Activated B cell treated with CpG ODN at 0.5 μM for 24 hours (primary cell): ENCODE measurements at places on chromosomes 2 and 18. TPM values are rescaled to one million over a fixed set of nuclear protein-coding genes. Genes with fewer than 3 reads are reported as not detected.

The UGT1A7 gene
- total RNA-seq: not detected in 2 replicates

The CAB39 gene
- 60.1 and 68.6 TPM in 2 replicates for total RNA-seq

The DAW1 gene
- total RNA-seq: not detected in 2 replicates

The IL36G gene
- total RNA-seq: not detected in 2 replicates

The TCF23 gene
- total RNA-seq: 0.07 TPM in 1 of 2 replicates, not detected in the other

The KIF1A gene
- not detected in 2 replicates for total RNA-seq

The GCKR gene
- not detected in 2 replicates for total RNA-seq

- peaks cover 32% of the 10 kb centered on the region for H3K36me3 ChIP-seq
- no peak overlapping the region for H3K27ac ChIP-seq
- H3K4me3 ChIP-seq: no peak overlapping the region
- DNase-seq: no peak
Measured at GRCh38 chr18:21656402-21656801, 44.3 kb downstream of the SNRPD1 start.

DNA sequence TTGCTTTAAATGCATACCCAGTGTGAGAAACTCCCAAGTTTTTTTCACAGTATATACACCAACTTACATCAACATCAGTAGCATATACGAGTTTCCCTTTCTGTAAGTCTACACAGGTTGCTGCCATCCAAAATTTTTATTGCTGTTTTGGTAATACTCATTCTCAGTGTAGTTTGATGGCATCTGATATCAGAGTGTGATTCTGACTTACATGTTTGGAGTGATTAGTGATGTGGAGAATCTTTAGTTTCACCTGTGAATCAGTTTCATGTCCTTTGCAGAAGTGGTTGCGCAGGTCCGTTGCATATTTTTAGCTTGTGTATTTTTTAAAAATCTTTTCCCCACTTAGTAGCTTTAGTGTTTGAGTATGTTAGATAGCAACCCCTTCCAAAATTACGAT is 50.1 kb downstream of the CCDC74A start:
- no peaks in the 10 kb centered on the region for H3K36me3 ChIP-seq
- H3K4me3 ChIP-seq: peak overlapping the region; percentile 15
- peaks cover 8% of the 10 kb centered on the region for H3K4me1 ChIP-seq
- peaks cover 35% of the 10 kb centered on the region for H3K27me3 ChIP-seq
- H3K27ac ChIP-seq: no peak overlapping the region
- DNase-seq: no peak

- DNase-seq: no peak
- no peak overlapping the region for H3K4me3 ChIP-seq
- H3K27me3 ChIP-seq: peaks cover 4% of the 10 kb centered on the region
- no peak overlapping the region for H3K27ac ChIP-seq
- no peaks in the 10 kb centered on the region for H3K36me3 ChIP-seq
- no peaks in the 10 kb centered on the region for H3K4me1 ChIP-seq
Measured at GRCh38 chr18:32289483-32290075, 99.7 kb downstream of the MEP1B start.

GRCh38 chr18:42922363-42922762 is 193.1 kb downstream of the RIT2 start:
- no peak overlapping the region for H3K27ac ChIP-seq
- H3K4me1 ChIP-seq: no peaks in the 10 kb centered on the region
- no peak for DNase-seq
- no peak overlapping the region for H3K4me3 ChIP-seq

DNA sequence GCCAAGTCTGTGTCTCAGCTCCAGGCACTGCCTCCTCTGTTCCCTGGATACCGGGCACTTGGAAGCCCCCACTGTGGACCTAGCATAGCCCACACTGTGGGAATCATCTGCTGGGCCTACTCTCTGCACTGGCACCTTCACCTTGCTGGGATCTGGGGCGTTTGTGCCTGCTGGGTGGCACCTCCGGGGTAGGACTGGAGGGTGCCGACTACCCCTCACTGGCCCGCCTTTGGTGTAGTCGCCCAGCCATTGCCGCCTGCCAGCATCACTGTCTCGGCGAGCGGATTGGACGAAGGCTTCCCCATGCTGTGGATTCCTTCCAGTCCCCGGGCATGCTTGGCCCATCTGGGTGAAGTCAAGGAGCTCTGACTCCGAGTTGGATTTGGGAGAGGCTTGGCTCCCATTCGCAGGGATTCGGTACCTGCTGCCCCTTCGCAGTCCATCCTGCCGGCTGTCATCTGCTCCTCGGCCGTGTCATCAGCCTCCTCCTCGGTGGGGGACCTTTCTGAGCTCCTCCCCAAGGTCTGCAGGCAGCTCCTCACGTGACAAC is 180.6 kb upstream of the HDAC4 start:
- no peak overlapping the region for H3K27ac ChIP-seq
- peak; percentile 7 for DNase-seq
- H3K27me3 ChIP-seq: peaks cover 2% of the 10 kb centered on the region
- H3K36me3 ChIP-seq: no peaks in the 10 kb centered on the region
- no peaks in the 10 kb centered on the region for H3K4me1 ChIP-seq

DNA sequence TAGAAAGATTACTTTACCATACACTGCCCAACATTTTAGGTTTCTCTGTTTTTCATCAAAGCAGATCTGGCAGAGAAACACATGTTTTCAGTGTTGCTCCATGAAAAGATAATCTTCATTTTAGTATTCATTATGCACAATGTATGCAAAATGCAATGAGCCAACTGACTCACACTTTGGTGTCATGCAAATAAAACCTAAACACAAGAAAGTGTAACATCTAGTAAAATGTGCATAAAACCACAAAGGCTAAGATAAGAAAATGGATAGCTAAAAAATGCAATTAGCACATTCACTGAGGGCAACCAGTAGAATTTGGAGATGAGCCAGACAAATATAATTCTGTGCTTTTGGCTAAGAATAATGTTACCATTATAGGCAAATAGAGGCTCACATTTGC is 203.5 kb upstream of the UBE2E3 start:
- H3K27ac ChIP-seq: no peak overlapping the region
- no peak for DNase-seq
- H3K36me3 ChIP-seq: no peaks in the 10 kb centered on the region
- no peaks in the 10 kb centered on the region for H3K27me3 ChIP-seq
- no peak overlapping the region for H3K4me3 ChIP-seq

DNA sequence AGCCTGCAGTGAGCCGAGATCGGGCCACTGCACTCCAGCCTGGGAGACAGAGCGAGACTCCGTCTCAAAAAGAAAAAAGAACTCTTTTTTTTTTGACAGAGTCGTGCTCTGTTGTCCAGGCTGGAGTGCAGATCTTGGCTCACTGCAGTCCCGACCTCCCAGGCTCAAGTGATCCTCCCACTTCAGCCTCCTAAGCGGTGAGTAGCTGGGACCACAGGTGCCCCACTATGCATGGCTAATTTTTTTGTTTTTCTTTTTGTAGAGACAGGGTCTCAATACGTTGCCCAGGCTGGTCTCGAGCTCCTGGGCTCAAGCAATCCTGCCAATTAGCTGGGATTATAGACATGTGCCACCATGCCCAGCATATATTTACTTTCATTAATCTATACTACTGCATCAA is 12.5 kb upstream of the INO80D start:
- H3K4me3 ChIP-seq: no peak overlapping the region
- peaks cover under 1% of the 10 kb centered on the region for H3K36me3 ChIP-seq
- H3K4me1 ChIP-seq: no peaks in the 10 kb centered on the region
- no peaks in the 10 kb centered on the region for H3K27me3 ChIP-seq
- no peak for DNase-seq
- H3K27ac ChIP-seq: no peak overlapping the region

DNA sequence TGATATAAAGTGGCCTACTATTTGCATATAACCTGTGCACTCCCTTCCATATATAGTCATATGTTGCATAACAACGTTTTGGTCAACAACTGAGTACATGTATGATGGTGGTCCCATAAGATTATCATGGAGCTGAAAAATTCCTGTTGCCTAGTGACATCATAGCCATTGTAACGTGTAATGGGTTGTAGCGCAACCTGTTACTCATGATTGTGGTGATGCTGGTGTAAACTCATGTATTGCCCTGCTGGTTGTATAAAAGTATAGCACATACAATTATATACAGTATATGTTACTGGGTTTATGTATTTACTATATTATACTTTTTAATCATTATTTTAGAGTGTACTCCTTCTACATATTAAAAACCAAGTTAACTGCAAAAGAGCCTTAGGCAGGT is 144.8 kb upstream of the IL1R2 start:
- no peak overlapping the region for H3K4me3 ChIP-seq
- peaks cover 5% of the 10 kb centered on the region for H3K4me1 ChIP-seq
- no peaks in the 10 kb centered on the region for H3K27me3 ChIP-seq
- H3K36me3 ChIP-seq: peaks cover 93% of the 10 kb centered on the region
- no peak overlapping the region for H3K27ac ChIP-seq

DNA sequence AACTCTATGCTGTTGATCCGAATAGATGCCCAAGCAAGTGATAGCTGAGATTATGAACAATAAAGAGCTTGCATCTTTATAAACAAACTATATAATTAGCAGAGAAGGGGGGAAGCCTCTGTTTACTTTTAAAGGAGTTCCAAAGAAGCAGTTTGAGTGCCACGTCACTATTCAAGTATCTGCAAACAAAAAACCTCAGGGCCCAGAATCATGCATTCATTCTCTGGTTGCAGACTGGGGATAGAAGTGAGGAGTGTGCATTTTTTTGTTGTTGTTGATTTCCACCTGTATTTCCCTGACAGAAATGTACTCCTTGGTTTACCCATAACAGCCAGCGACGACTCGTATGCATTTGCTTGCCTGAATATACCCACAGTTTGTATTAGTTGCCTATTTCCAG is 264.3 kb downstream of the PTGR3 start:
- H3K36me3 ChIP-seq: peaks cover 1% of the 10 kb centered on the region
- no peak overlapping the region for H3K27ac ChIP-seq
- no peak overlapping the region for H3K4me3 ChIP-seq
- H3K4me1 ChIP-seq: peaks cover 25% of the 10 kb centered on the region

GRCh38 chr18:49178321-49178720 is 227.6 kb upstream of the SMAD7 start:
- H3K4me1 ChIP-seq: peaks cover 28% of the 10 kb centered on the region
- DNase-seq: no peak
- peaks cover under 1% of the 10 kb centered on the region for H3K36me3 ChIP-seq
- H3K4me3 ChIP-seq: no peak overlapping the region
- no peaks in the 10 kb centered on the region for H3K27me3 ChIP-seq

DNA sequence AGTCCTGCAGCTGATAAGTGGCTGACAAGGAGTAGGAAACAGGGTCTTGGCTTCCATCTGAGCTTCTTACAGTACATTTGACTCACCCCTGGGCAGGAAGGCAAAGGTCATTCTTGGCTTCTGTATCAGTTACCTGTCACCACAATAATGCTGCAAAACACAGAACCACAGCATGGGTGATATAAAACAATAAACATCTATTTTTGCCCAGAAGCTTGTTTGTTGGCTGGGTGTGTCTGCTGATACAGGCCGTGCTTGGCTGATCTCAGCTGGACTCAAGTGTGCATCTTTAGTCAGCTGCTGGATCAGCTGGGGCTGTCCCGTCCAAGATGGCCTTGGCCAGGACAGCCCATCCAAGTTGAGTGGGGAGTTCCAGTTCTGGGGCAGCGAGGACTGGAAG is 34.7 kb downstream of the ONECUT2 start:
- H3K27me3 ChIP-seq: peaks cover 17% of the 10 kb centered on the region
- H3K27ac ChIP-seq: no peak overlapping the region
- no peaks in the 10 kb centered on the region for H3K4me1 ChIP-seq
- no peak overlapping the region for H3K4me3 ChIP-seq
- no peak for DNase-seq

GRCh38 chr2:204199357-204199756 is 262.8 kb downstream of the ICOS start:
- DNase-seq: no peak
- no peaks in the 10 kb centered on the region for H3K4me1 ChIP-seq
- no peak overlapping the region for H3K4me3 ChIP-seq

DNA sequence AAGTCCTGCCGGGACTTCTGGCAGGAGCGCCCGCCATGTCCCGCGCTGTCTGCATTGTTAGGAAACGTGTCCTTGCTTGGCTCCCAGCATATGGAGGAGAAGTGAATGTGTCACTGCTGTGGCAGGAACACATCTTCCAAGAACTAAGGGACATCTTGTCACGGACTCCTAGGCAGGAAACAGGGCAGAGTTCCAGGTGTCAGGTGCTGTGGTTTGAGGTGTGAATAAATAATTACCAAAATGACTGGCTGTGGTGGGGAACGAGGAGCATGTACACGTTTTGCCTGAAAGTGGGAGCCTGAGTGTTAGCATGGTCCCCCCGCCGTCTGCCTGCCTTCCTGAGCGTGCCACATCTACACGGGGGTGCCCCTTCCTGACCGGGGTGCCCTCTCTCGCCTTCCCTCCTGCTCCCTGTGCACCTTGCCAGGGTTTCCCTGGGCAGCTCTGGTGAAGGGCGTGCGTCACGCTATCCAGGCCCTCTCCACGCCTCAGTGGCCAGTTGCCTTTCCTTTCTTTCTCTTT is 237.5 kb downstream of the LDLRAD4 start:
- H3K27me3 ChIP-seq: peaks cover 21% of the 10 kb centered on the region
- no peak for DNase-seq
- H3K36me3 ChIP-seq: no peaks in the 10 kb centered on the region
- no peak overlapping the region for H3K27ac ChIP-seq
- peaks cover 11% of the 10 kb centered on the region for H3K4me1 ChIP-seq

DNA sequence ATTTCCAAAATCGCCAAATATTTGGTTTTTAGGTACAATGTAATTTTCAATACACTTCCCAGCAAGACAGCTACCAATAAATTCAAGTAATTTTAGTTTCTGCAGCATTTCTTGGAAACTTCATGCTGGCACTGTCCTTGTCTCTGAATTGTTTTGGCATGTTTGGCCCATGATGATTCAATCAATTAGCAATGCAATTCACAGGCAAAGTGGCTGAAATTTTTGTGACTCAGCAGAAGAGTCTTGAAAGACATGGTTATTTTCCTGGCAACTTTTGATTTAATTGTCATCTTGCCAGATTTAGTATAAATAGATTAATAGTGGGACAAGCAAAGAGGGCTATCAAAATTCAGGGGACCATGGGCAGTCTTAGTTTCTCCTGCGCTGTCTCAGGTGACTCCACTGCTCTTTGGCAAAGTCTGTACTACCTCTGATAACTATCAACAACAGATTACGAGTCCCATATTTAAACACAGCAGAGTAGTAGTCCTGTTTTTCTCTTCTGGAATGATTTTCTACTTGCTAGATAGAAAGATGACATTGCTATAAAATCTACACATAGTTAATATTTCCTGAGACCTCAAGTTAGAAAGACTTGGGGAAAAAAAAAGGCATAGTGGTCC is 88.9 kb upstream of the CYP26B1 start:
- peaks cover 12% of the 10 kb centered on the region for H3K4me1 ChIP-seq
- H3K36me3 ChIP-seq: no peaks in the 10 kb centered on the region
- H3K4me3 ChIP-seq: no peak overlapping the region
